ENCODE measurements at places on chromosomes 7 and 10.

- no peak for DNase-seq
These were observed 39.5 kb downstream of the TACR2 start for GRCh38 chr10:69377191-69377590.

DNA sequence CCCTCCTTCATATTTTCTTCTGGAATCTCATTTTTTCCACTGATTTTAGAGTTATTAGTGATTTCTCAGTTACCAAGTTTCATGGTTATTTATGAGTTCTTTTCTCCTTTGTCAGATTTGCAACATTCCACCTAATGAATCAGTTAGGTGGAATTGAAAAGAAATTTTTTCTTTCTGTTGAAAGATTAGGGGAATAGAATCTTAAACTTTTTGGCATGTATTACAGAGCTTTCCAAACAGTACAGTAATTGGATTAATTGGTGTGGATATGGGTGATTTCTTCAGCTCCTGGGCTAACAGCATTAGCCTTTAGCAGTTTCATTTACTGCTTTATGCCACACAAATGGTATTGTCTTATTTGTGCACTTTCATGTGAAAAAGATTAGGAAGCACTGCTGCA lies 17.0 kb downstream of the STAM start:
- no peak for DNase-seq

- DNase-seq, result no peak
These were observed 180.1 kb downstream of the PON1 start for GRCh38 chr7:95144256-95144655.

DNA sequence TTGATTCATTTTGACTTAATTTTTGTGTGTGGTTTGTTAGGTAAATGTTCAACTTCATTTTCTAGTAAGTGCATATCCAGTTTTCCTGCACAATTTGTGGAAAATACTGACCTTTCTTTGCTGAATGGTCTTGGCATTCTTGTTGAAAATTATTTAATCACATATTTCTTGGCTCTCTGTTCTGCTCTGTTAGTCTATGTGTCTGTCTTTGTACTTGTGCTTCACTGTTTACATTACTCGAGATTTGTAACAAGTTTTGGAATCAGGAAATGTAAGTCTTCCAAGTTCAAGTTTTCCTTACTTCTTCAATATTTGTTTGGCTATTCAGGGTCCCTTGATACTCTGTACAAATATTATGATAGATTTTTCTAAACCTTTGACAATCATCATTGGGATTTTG lies 838.2 kb upstream of the POM121L12 start:
- no peak for DNase-seq

- no peak for DNase-seq
These were observed 340.8 kb upstream of the KLF6 start for GRCh38 chr10:4125776-4126175.

GRCh38 chr7:148041156-148041555 lies 549.4 kb upstream of the C7orf33 start:
- DNase-seq, result no peak

DNA sequence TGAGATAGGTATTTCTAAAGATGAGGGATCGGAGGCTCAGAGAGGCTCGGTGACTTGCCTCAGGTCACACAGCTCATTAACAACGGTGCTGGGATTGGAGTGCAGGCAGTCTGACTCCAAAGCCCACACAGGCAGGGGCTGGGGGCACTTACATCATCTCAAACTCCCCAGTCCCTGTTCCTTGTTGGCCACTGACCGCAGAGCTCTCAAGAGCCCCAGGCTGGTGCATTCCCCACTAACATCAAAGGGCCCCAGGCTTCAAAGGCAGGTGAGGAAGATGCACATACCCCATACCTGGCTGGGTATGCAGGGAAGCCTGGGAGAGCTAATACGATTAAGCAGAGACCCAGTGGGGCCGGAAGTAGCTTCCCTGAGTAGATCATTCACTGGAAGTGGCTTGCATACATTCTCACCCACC lies 13.7 kb upstream of the NODAL start:
- DNase-seq, result no peak

- DNase-seq, result no peak
These were observed 27.9 kb upstream of the CUL1 start for GRCh38 chr7:148670807-148671206.

DNA sequence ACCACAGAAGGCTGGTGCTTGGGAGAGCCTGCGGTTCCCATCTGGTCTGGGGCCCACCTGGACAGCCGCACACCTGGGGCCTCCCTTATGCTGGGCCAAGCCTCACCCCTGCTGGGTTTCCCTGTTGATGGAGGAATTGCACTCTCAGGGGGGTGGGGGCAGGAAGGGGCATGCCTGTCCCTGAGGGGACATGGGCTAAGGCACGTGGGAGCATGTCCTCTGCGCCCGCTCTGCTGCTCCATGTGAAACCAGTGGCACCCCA lies 43.4 kb downstream of the OAT start:
- no peak for DNase-seq

GRCh38 chr7:137818036-137818435 lies 28.7 kb downstream of the DGKI start:
- DNase-seq, result no peak

GRCh38 chr10:70458329-70459060 lies 17.0 kb upstream of the NODAL start:
- DNase-seq, result peak; percentile 52

DNA sequence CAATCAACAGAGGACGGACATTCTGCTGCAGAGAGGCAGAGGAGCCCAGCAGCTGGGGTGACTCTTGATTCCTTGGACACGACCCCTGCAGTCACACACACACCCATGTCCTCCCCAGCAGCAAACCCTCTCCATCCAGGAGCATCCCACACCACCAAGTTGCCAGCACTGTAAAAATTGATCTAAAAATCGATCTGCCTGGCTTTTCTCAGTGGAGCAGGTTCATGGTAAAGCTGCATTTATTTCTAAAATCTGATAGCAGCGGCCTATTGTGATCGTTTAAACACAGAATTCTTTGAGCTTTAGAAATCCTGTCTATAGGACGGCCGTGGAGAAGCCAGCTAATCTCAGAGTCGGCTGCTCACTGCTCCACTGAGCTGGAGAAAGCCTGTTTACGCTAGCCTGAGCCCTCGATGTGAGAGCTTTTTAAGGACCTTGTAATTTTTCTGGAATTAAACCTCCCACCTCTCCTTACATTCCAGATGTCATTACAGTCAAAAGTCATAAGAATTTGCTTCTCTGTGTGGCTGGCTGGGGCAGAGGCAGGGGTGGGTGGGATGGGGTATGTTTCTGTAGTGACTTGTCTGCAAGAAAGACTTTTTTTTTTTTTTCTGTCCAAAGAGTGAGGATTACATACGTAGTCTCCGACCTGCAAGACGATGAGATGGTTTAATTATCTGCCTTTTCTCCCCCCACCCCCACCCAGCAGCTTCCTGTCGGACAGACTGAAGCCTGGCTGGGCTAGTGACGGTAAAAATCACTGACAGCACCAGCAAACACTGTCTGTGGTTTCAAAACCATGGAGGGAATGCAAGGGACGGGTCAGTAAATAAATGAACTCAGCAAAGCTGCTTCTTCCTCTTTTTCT lies 31.6 kb downstream of the TRIM8 start:
- DNase-seq, result no peak

GRCh38 chr10:4181081-4181480 lies 396.1 kb upstream of the KLF6 start:
- no peak for DNase-seq

DNA sequence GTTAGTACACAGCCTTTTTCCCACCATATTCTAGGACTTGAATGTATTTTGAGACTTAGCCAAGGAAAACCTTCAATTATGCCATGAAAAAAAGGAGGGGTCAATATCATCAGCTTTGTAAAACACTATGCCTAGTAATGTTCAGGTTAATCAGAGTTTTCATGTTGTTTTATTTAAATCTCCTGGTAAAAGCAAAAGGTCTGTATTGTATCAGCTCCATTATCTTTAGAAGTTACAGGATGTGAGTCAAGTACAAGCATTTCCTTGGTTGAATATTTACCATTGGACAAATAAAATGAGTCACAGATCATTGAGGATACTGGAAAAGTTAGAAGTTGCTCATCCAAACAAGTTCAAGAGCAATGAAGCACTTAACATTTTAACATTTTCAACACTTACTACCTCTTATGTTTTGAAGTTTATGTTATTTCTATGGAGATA lies 89.9 kb upstream of the CAPZA2 start:
- no peak for DNase-seq

DNA sequence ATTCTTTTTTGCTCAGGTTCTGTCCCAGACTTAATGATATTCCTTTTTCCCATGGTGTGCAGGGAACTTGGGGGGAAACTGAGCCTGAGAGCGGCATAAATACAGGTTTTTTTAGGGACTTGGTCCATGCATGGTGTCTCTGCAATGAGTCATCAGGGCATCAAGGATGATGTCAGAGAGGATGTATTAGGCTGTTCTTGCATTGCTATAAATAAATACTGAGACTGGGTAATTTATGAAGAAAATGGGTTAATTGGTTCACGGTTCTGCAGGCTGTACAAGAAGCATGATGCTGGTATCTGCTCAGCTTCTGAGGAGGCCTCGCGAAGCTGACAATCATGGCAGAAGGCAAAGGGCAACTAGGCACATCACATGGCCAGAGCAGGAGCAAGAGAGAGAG lies 185.4 kb downstream of the RAB11FIP2 start:
- DNase-seq, result no peak

- no peak for DNase-seq
These were observed 926 bp upstream of the C7orf33 start for GRCh38 chr7:148589640-148590039.

DNA sequence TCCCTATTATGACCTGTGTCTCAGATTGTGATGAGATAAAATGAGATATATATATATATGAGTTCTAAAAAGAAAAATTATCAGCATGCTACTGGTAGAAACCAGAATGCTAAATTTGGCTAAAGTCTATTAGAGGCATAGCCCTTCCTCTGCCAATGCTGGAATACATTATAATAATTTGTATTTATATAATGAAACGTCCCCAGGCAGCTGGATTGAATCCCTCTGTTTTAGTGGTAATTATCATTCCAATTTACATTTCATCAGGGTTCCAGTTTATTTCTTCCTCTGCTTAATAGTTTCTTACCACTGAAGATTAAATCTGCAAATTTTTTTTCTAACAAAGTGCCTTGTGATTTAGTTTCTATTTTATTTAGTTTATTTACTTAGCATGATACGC lies 71.8 kb upstream of the ABI1 start:
- no peak for DNase-seq

DNA sequence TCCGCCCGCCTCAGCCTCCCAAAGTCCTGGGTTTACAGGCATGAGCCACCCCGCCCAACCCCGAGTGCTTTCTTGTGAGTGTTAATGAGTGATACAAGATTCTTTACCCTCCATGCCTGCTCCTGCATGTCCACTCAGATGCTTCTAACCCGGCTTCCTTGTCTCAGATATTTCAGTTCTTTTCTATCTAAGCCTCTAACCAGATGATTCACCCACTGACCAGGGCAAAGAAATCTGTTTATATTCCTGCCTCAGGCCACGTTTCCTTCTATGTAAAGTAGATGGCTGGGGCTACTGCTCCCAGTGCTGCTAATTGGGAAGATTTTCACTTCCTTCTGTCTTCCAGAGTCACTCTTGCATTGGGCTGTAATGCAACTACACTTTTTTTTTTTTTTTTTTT lies 395.1 kb upstream of the ANKRD30A start:
- no peak for DNase-seq

DNA sequence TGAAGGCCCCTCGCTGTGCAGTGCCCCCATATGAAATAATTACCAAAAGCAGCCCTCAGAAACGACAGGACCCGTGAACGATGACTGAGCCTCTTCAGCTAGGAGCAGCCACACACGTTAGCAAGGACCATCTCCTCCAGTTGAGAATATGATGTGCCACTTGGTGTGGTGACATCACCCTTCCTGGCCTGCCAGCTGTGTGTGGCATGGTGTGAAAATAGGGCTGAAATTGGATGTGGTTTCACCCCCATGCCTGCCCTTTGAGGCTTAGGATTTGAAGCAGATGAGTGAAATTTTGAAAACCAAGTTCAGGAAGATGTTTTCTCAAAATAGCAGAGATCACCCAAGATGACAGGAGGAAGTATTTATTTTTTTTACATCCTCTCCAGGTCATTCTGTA lies 49.1 kb upstream of the BTBD16 start:
- no peak for DNase-seq

DNA sequence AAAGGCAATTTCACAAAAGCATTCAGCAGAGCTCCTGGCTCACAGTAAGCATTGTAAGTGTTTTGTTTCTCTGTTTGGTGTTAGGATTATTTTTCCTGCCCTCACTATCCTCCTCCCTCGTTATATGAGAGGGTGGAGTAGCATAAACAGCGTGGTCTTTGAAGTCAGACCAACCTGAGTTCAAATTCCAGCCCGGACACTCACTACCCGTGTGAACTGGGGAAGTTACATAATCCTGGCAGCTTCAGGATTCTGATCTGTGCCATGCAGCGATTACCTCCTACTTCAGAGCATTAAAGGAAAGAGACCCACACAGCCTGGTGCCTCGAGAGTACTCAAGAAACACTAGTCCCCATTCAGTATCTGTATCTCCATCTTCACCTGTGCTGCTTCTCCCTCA lies 386.5 kb downstream of the INHBA start:
- no peak for DNase-seq

GRCh38 chr7:90661290-90662151 lies 65.4 kb downstream of the CDK14 start:
- no peak for DNase-seq

DNA sequence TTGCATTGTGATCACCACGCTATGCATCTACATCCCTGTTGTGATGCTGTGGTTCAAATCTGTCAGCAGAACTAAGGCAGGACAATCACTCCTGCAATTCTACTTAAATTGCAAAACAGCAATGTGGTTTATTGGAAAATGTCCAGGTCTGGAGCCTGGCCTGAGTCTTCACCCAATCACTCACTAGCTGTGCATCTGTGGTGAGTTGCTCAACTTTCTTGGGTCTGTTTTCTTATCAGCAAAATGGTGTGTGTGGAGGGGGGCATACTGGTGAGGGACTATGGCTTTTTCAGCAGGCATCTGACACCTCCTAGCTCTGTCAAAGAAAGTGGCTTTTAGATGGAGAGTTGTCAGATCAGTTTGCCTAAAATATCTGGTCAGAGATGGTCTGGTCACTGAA lies 108.3 kb upstream of the FEZF1 start:
- DNase-seq, result no peak

Measured in activated naive CD4-positive, alpha-beta T cell treated with anti-CD3 and anti-CD28 coated beads for 36 hours (primary cell).